Activated CD4-positive, alpha-beta memory T cell treated with anti-CD3 and anti-CD28 coated beads for 36 hours (primary cell): ENCODE measurements at places on chromosomes 2 and 18.
A peak's percentile ranks its signal among the peaks of the same experiment; 100 is the strongest.

DNA sequence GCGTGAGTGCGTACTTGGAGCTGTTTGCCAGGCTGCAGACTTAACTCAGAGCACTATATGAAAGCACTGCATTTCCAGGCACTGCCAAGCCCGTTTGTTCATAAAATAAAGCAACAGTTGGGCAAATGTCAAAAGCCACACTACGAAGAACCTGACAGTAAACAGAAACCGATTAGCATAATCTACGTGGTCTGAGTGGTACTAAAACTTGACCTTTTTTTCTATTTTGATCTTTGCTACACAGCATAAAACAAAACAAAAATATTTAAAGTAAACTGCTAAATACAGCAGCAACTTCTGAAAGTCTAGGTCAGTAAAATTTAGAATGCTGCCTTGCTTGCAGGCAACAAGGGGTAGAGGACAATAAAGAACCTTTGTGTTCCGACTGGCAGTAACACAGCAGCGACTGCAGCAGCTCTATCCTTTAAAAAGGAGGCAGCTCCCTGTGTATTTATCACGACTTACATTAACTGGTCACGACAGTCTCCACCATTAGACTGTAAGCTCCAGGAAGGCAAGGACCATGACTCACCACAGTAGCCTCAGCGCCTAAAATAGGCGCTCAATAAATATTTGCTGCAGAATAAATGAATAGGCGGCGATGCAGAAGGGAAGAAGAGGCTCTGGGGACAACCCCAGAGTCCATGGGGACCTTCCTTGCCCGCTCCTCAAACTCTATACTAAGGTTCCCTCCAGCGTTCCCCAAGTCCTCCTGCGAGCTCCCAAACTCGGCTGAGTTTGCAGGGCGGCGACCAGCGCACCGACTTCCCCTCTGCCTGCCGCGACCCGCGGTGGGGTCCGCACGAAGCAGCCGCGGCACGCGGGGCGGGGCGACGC lies 902 bp downstream of the SS18 start:
- peak; percentile 18 for DNase-seq

DNA sequence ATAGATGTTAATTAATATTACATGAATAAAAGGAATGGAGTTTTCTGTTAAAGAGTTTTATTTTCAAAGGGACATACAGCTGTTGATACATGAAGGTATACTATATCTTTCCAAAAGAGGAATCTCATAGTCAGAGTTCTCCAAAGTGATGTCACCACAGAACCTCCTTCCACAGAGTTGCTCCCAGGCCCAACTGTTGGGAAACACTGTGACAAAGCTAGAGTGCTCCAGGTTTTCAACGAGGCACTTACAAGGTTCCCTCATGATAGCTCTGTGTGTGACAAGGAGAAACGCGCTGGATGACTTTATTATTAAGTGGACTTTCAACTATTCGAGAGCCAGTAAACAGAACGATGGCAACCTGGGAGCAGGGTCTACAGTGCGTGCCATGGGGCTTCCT lies 33.5 kb downstream of the PTPN18 start:
- no peak for DNase-seq

- DNase-seq, result no peak
These were observed 503 bp downstream of the ANXA4 start for GRCh38 chr2:69742322-69742952.

- no peak for DNase-seq
These were observed 42.4 kb downstream of the MEIS1 start for GRCh38 chr2:66477135-66477842.

DNA sequence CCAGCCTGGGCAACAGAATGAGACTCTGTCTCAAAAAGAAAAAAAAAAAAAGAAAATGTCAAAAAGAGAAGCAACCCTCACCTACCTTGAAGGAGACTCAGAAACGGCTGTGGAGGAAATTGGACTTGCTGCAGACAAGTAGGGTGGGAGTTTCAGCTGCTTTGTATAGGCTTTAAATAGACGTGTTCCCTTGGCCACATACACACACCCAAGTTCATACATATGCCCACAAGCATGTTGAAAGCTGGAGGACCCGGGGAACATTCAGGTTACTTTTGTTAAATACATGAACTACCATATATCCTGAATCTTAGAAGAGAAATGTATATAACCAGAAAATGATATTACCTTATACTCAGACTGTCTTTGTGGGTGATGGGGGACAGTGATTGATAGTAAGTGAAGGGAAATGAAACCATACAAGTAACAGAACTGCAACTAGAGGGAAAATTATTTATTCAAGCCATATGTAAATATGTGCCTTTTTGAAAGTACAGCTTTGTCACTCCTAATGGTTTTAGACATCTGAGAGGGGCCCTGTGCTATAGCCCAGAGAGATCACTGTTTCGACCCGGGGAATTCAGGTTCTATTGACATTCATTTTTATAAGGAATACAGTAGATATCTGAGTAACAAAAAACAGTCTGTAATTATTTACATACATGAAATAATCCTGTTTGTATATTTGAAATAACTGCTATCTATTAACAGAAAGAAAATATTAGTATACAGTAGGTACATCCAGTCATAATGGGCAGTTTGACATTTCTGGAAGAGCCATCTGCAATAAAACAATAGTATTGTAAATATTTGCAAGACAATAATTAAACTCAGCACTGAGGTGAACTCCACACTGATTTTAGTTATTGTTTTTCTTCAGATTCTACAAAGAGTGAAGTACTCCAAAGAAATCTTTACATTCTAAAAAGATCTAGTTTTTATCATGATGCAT lies 48.0 kb upstream of the TGIF1 start:
- DNase-seq, result no peak

- DNase-seq, result no peak
These were observed 79.8 kb downstream of the VSNL1 start for GRCh38 chr2:17620280-17620679.

GRCh38 chr2:200593905-200594304 lies 8.1 kb downstream of the AOX1 start:
- DNase-seq, result no peak

GRCh38 chr18:500632-501405 lies at the start of gene COLEC12:
COLEC12 (minus strand) TSS chr18:500701; CDS start chr18:500514, 187 bp downstream.
- DNase-seq, result no peak

GRCh38 chr2:148754864-148755263 lies 110.3 kb downstream of the EPC2 start:
- DNase-seq, result no peak

DNA sequence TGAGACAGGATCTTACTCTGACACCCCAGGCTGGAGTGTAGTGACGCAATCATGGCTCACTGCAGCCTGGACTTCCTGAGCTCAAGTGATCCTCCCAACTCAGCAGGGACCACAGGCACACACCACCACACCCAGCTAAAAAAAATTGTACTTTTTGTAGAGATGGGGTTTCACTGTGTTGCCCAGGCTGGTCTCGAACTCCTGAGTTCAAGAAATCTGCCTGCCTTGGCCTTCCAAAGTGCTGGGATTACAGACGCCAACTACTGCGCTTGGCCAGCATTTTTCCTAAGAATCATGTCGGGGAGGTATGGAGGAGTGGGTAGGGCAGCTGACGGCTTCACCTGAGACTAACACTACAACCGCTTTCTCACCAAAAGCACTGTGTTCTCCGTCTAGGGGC lies 50.4 kb downstream of the CYP26B1 start:
- no peak for DNase-seq

- DNase-seq, result no peak
These were observed 134.6 kb upstream of the SPATS2L start for GRCh38 chr2:200171731-200172482.

- DNase-seq, result no peak
These were observed 172.8 kb downstream of the NRXN1 start for GRCh38 chr2:50859110-50859509.

- no peak for DNase-seq
These were observed 147.1 kb downstream of the WDSUB1 start for GRCh38 chr2:159139216-159139933.

GRCh38 chr2:204533629-204534370 lies 11.5 kb upstream of the PARD3B start:
- no peak for DNase-seq

DNA sequence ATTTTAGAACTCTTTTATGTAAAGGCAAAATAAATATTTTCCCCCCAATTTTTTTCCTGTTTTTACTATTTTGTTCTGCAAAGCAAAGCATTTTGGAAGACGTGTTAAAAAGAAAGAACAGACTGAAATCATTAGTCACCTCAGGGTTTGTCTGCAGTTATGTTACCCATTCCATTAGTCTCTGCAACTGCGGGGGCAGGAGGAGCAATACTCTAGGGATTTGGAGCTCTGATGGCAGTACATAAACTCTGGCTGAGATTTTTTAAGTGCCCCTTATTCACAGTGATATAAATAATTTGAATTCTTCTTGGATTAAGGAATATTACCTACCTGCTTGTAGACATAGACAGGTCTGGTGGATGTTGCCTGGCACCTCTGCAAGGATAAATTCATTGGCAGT lies 88.0 kb upstream of the CELF4 start:
- no peak for DNase-seq

DNA sequence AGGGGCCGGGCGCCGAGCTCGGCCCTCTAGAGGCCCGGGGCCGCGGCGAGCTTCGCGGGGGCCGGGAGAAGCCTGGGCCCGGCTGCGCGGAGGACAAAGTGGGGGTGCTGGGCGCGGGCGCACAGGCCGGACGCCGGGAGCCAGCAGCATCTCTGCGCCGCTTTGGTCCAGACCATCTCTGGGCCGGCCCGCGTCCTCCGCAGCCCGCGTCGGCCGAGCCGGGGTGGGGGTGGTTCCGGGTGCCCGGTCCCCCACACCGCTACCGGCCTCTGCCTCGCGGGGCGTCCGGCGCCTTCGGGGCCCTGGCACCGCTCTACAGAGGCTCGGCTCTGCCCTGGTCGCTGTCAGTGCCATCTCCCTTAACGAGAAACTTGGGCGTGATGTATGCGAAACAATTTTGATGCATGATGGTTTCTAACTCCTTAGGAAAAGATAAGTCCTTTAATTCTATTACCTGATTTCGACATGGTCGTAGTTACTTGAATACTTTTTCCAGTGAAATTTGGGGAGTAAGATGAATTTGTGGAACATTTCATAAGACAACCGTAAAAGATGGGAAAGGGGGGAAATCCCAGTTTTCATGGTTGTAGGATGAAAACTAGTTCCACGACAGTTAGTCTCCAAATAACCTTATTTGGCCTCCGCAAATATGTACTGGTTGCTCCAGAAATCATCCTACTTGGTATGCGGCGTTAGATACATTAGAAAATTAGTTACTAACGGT lies 562 bp downstream of the TWSG1 start:
- DNase-seq, result peak; percentile 46

DNA sequence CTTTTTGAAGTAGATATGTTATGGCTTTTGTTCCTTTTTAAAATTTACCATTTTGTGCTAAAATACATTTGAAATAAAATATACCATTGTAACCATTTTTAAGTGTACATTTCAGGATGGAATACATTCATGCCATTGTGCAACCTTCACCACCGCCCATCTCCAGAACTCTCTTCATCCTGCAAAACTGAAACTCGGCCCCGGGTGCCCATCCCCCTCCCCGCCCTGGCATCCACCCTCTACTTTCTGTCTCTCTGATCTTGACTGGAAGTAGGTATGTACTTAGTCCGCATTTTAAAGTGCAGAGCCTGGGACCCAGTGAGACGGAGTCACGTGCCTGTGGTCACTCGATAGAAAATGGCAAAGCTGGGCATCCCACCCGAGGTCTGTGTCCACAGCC lies 45.6 kb downstream of the DIPK1C start:
- DNase-seq, result no peak

GRCh38 chr2:5285061-5285460 lies 407.1 kb upstream of the SOX11 start:
- no peak for DNase-seq

GRCh38 chr2:213411582-213412289 lies 127.5 kb downstream of the SPAG16 start:
- DNase-seq, result no peak

GRCh38 chr2:215920244-215921100 lies 92.9 kb downstream of the MREG start:
- peak; percentile 69 for DNase-seq

- no peak for DNase-seq
These were observed 142.2 kb downstream of the OSR1 start for GRCh38 chr2:19216238-19216637.

DNA sequence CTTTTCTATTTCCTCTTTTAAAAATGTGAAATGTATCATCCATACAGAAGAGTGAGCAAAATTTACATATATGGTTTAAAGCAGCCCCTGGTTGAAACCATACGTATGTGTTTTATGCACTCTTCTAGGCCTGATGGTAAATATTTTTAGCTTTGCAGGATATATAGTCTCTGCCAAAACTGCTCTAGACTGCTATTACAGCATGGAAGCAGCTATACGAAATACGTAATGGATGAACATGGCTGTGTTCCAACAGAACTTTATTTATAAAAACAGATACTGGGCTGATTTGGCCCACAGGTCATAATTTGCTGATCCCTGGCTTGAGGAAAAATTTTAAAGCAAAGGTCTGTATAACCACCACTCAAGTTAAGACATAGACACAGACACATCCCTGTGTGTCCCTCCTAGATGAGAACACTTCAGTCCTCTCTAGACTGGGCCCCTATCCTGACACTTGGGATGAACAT lies 42.5 kb upstream of the ATP8B1 start:
- no peak for DNase-seq

- no peak for DNase-seq
These were observed 13.2 kb downstream of the MEMO1 start for GRCh38 chr2:31997653-31998052.

GRCh38 chr2:108594132-108594981 lies 60.1 kb downstream of the LIMS1 start:
- DNase-seq, result no peak

GRCh38 chr18:40810372-40810771 lies 1144.7 kb upstream of the PIK3C3 start:
- DNase-seq, result no peak

DNA sequence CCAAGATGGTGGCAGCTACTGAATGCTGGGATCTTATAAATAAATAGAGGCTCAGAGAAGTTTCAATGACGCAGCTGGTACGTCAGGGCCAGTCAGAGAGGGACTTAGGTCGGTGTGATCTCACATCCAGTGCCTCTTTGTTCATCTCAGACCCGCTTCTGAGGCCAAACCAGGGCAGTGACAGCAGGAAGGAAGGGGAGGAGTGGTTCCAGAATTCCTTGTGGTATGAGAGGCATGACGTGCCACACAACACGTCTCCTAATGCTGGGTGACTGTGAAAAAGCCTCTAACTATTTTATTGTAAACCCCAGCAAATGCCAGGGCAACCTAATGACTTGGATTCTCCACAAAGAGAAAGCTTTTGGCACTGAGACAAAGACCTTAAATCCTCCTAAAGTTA lies 423.3 kb downstream of the LPIN1 start:
- DNase-seq, result peak; percentile 61

- DNase-seq, result no peak
These were observed 353.1 kb downstream of the EIPR1 start for GRCh38 chr2:3024401-3024935.

DNA sequence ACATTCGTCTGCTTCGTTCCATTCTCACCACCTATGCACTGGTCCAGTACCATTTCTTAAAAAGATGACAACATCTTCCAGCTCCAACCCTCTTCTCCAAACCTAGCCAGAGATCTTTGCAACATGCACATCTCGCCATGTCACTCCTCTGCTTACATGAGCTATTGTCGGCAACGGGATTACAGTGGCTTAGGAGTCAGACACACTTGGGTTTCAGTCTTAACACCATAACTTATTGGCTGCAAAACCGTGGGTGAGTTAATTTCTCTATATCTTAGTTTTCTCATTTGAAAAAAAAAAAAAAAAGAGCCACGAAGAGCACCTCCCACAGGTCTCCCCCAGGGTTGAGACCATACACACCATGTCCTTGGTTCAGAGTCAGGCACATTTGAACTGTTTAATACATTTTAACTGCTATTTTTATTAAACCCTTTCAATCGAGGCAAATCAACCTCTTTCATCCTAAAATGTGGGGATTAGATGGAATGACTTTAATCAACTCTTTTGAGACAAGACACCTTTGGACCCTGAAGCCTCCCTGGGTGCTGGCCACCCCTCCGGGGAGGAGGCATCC lies 889 bp downstream of the ANKRD29 start:
- peak; percentile 17 for DNase-seq
